CD14-positive monocyte (primary cell): ENCODE measurements at places on chromosomes 6 and 20. TPM values are rescaled to one million over a fixed set of nuclear protein-coding genes. Genes with fewer than 3 reads are reported as not detected.

CYP24A1 gene
- polyA plus RNA-seq: not detected in 2 replicates

NOL7 gene
- 56.9 TPM for polyA plus RNA-seq

NR2E1 gene
- not detected in 2 replicates for polyA plus RNA-seq

SPATA25 gene
- not detected for polyA plus RNA-seq

CBFA2T2 gene
- polyA plus RNA-seq: 4.9 TPM

GSTA2 gene
- polyA plus RNA-seq: not detected

RWDD2A gene
- 1.2 TPM for polyA plus RNA-seq

HUS1B gene
- 0.23 TPM for polyA plus RNA-seq

C20orf202 gene
- polyA plus RNA-seq: 0.06 and 0.12 TPM in 2 replicates

CRISP2 gene
- not detected in 2 replicates for polyA plus RNA-seq

MRAP2 gene
- polyA plus RNA-seq: not detected in 2 replicates

EFCAB8 gene
- 0.15 and 0.45 TPM in 2 replicates for polyA plus RNA-seq

AVP gene
- polyA plus RNA-seq: not detected

TFAP2B gene
- not detected for polyA plus RNA-seq

- no peak for DNase-seq
- no peaks in the 10 kb centered on the region for H3K27me3 ChIP-seq
- no peak overlapping the region for H3K27ac ChIP-seq
- H3K4me1 ChIP-seq: no peaks in the 10 kb centered on the region
- H3K36me3 ChIP-seq: no peaks in the 10 kb centered on the region
- no peak overlapping the region for H3K4me3 ChIP-seq
Observed at GRCh38 chr6:107556082-107556481, 66.2 kb downstream of the SOBP start.

GRCh38 chr6:25251426-25251825 lies 27.7 kb upstream of the CARMIL1 start:
- H3K4me1 ChIP-seq: no peaks in the 10 kb centered on the region

GRCh38 chr6:5089481-5090438 lies 4.6 kb downstream of the PPP1R3G start:
- H3K36me3 ChIP-seq: no peaks in the 10 kb centered on the region
- no peak overlapping the region for H3K27ac ChIP-seq
- H3K27me3 ChIP-seq: peaks cover 5% of the 10 kb centered on the region
- peaks cover 33% of the 10 kb centered on the region for H3K4me1 ChIP-seq
- no peak for DNase-seq

DNA sequence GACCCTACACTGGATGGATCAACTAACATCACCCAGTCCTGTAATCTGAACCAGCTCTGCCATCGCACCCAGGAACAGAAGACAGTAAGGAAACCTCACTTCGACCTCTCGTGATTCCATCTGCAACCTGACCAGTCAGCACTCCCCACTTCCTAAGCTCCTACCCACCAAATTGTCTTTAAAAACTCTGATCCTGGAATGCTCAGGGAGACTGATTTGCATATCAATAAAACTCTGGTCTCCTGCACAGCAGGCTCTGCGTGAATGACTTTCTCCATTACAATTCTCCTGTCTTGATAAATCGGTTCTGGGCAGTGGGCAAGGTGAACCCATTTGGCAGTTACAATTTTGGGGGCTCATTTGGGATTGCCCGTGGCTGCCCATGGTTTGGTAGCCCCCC lies 18.3 kb upstream of the AGPAT4 start:
- no peak overlapping the region for H3K27ac ChIP-seq
- DNase-seq: no peak
- H3K27me3 ChIP-seq: no peaks in the 10 kb centered on the region

- peak overlapping the region; percentile 66 for H3K4me3 ChIP-seq
- H3K36me3 ChIP-seq: peaks cover 14% of the 10 kb centered on the region
- H3K4me1 ChIP-seq: peaks cover 49% of the 10 kb centered on the region
- peak; percentile 60 for DNase-seq
- H3K27me3 ChIP-seq: no peaks in the 10 kb centered on the region
Observed at GRCh38 chr6:41706876-41707564, 28.4 kb downstream of the TFEB start.

- DNase-seq: no peak
- no peaks in the 10 kb centered on the region for H3K27me3 ChIP-seq
- H3K4me3 ChIP-seq: no peak overlapping the region
- no peak overlapping the region for H3K27ac ChIP-seq
Observed at GRCh38 chr6:116543149-116543548, 2.3 kb downstream of the TRAPPC3L start.

DNA sequence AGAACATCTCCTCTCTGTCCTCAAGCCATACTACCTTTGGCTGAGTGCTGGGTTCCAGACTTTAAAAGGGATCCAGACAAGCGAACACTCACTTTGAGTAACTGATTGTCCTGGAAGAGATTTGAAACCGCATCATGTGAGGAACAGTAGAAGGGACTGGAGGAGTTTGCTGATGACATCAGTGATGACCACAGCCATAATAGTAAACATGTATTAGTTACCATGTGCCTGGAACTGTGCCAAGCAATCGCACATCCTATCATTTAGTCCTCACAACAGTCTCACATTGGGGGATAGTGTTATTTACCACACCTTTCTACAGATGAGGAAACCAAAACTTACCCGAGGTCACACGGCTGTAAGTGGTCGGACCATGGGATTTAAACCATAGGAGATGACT lies 39.8 kb downstream of the ARMC2 start:
- no peaks in the 10 kb centered on the region for H3K36me3 ChIP-seq
- peaks cover 18% of the 10 kb centered on the region for H3K4me1 ChIP-seq
- no peak overlapping the region for H3K27ac ChIP-seq
- DNase-seq: no peak
- no peaks in the 10 kb centered on the region for H3K27me3 ChIP-seq
- H3K4me3 ChIP-seq: no peak overlapping the region

GRCh38 chr6:18990059-18990978 lies 603.2 kb downstream of the RNF144B start:
- no peak overlapping the region for H3K27ac ChIP-seq
- no peaks in the 10 kb centered on the region for H3K36me3 ChIP-seq
- DNase-seq: no peak
- no peak overlapping the region for H3K4me3 ChIP-seq
- H3K27me3 ChIP-seq: no peaks in the 10 kb centered on the region

- H3K36me3 ChIP-seq: no peaks in the 10 kb centered on the region
- no peaks in the 10 kb centered on the region for H3K4me1 ChIP-seq
- H3K27ac ChIP-seq: no peak overlapping the region
- no peak overlapping the region for H3K4me3 ChIP-seq
- DNase-seq: no peak
Observed at GRCh38 chr6:78492351-78493017, 374.9 kb upstream of the IRAK1BP1 start.

DNA sequence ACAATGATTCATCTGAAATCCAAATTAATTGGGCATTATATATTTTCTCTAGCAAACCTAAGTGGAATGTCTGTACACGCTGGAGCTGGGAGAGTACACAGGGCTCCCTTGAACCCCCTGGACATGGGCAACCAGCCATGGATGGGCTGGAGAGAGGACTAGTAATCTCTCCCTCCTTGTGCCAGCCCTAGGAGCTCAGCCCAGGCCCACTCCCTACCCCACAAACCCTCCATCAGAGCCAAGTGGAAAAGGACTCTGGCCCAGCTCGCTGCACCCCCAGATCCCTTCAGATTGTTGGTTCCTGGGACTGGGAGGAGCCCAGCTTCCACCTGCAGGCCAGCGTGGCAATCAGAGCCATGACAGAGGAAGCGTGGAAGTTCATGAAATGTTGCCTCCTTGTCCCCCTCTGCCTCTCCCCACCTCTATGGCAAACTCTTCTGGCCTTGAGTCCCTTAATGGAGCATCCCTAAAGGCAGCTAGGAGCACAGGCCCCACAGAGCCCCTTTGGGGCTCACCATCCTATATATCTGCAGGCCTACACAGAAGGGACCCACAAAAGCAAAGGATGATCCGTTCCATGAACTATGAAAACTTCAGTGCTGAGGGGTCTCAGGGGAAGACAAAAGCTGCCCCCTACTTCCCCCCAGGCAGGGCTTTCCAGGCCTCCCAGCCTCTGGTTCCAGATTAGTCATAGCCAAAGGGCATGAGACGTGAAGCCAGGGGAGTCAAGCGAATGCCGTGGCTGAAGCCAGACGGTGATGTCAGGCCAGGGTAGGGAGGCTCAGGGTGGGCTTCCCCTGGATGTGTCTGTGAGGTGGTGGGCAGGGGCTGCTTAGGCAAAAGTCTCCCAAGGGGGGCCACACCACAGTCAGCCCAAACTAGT lies 126.4 kb upstream of the MAFB start:
- DNase-seq: no peak
- no peaks in the 10 kb centered on the region for H3K27me3 ChIP-seq
- H3K27ac ChIP-seq: no peak overlapping the region
- no peaks in the 10 kb centered on the region for H3K36me3 ChIP-seq

GRCh38 chr20:4802023-4802422 lies 80.3 kb downstream of the PRND start:
- no peak for DNase-seq
- peak overlapping the region; percentile 73 for H3K27ac ChIP-seq
- H3K4me3 ChIP-seq: no peak overlapping the region

GRCh38 chr6:144405163-144405562 lies 120.0 kb downstream of the UTRN start:
- no peaks in the 10 kb centered on the region for H3K4me1 ChIP-seq
- H3K27ac ChIP-seq: no peak overlapping the region
- peaks cover 31% of the 10 kb centered on the region for H3K36me3 ChIP-seq
- DNase-seq: no peak

DNA sequence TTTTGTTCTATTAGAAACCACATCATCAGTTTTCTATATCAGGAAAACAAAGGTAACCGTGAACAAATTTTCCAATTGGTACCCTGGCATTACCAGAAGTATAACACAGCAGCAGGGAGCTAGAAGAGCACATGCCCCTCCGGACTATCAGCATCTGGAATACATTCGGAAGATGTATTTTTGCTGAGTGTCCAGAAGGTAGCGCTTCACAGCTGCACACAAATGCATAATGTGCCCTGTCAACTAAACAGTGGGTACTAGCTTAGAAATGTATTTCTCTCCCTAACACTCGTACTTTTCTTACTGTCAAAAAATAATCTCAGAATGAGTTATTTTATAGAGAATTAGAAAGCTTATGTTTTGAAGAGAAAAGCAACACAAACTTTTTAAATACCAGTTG lies 77.6 kb downstream of the HUS1B start:
- no peaks in the 10 kb centered on the region for H3K4me1 ChIP-seq
- peaks cover 2% of the 10 kb centered on the region for H3K36me3 ChIP-seq
- H3K27ac ChIP-seq: no peak overlapping the region

DNA sequence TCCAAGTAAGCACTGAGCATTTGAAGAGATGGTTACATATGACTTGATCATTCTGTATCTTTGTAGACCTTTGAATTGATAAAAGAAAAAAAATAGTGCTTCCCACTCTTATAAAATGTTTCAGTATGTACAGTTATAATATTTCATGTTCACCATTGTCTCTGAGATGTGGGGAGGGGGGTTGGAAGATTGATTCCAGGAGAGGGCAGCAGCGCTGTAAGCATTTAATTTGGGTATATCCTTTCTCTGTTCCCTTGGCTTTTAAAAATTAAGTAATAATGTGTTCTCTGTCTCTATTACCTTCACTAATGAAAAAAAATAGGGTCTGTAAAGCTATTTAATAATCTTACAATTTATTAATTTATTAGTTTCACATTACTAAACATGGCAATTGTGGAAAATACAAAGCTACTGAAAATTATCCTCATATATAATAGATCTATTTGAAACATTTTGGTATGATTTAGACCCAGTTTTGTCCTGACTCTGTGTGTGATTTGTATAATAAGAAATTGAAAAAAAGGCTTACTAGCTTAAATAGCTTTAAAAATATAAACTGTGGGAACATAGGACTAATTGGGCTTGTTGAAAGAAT lies 341.2 kb downstream of the CDKAL1 start:
- H3K27me3 ChIP-seq: no peaks in the 10 kb centered on the region
- no peaks in the 10 kb centered on the region for H3K4me1 ChIP-seq
- H3K27ac ChIP-seq: no peak overlapping the region
- H3K4me3 ChIP-seq: no peak overlapping the region

DNA sequence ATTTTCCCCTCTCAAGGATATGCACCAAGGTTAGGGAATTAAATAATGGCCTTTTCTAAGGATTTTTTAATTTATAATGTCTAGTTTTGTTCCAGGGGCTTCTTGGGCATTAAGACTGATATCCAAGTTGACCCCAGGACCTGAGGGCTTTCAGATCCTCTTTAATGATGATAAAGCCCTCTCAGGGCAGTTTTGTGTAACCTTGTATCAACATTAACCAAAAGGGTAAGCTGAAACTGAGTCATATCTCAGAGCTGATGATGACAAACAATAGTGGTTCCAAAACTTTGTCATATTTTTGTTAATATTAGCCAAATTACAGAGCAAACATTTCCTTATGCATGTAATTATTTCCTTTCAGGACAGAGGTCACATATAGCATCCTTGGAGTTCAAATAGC lies 309.4 kb upstream of the MAN1A1 start:
- no peaks in the 10 kb centered on the region for H3K4me1 ChIP-seq
- no peak overlapping the region for H3K27ac ChIP-seq
- no peak for DNase-seq
- H3K4me3 ChIP-seq: no peak overlapping the region

GRCh38 chr20:31717478-31718201 lies 5.0 kb downstream of the BCL2L1 start:
- H3K4me3 ChIP-seq: no peak overlapping the region
- H3K36me3 ChIP-seq: peaks cover 90% of the 10 kb centered on the region
- DNase-seq: peak; percentile 28
- no peaks in the 10 kb centered on the region for H3K27me3 ChIP-seq
- no peak overlapping the region for H3K27ac ChIP-seq
- peaks cover 41% of the 10 kb centered on the region for H3K4me1 ChIP-seq

GRCh38 chr20:44054118-44054517 lies 132.9 kb downstream of the JPH2 start:
- DNase-seq: no peak
- no peaks in the 10 kb centered on the region for H3K4me1 ChIP-seq
- H3K36me3 ChIP-seq: no peaks in the 10 kb centered on the region
- no peaks in the 10 kb centered on the region for H3K27me3 ChIP-seq
- H3K27ac ChIP-seq: no peak overlapping the region
- H3K4me3 ChIP-seq: no peak overlapping the region

GRCh38 chr20:54347166-54347833 lies 128.1 kb upstream of the DOK5 start:
- no peak overlapping the region for H3K27ac ChIP-seq
- H3K4me1 ChIP-seq: no peaks in the 10 kb centered on the region
- no peak overlapping the region for H3K4me3 ChIP-seq
- no peaks in the 10 kb centered on the region for H3K36me3 ChIP-seq
- H3K27me3 ChIP-seq: no peaks in the 10 kb centered on the region

GRCh38 chr20:46222521-46223007 lies 85.7 kb downstream of the CDH22 start:
- H3K4me1 ChIP-seq: peaks cover 8% of the 10 kb centered on the region
- DNase-seq: no peak
- no peak overlapping the region for H3K4me3 ChIP-seq
- no peak overlapping the region for H3K27ac ChIP-seq
- no peaks in the 10 kb centered on the region for H3K36me3 ChIP-seq

GRCh38 chr20:41697861-41698559 lies 79.8 kb upstream of the CHD6 start:
- H3K4me3 ChIP-seq: no peak overlapping the region
- no peaks in the 10 kb centered on the region for H3K36me3 ChIP-seq
- H3K27me3 ChIP-seq: no peaks in the 10 kb centered on the region
- H3K27ac ChIP-seq: no peak overlapping the region
- DNase-seq: peak; percentile 31

- no peak for DNase-seq
- H3K27ac ChIP-seq: no peak overlapping the region
- no peak overlapping the region for H3K4me3 ChIP-seq
- no peaks in the 10 kb centered on the region for H3K36me3 ChIP-seq
- no peaks in the 10 kb centered on the region for H3K4me1 ChIP-seq
Observed at GRCh38 chr6:169689287-169689686, 12.5 kb downstream of the WDR27 start.

- H3K4me1 ChIP-seq: no peaks in the 10 kb centered on the region
- no peak overlapping the region for H3K4me3 ChIP-seq
- H3K36me3 ChIP-seq: no peaks in the 10 kb centered on the region
- no peaks in the 10 kb centered on the region for H3K27me3 ChIP-seq
- H3K27ac ChIP-seq: no peak overlapping the region
Observed at GRCh38 chr6:90224196-90224595, 72.4 kb downstream of the BACH2 start.
